Stimulated activated CD4-positive, alpha-beta T cell treated with anti-CD3 and anti-CD28 coated beads, Interleukin-15, amount 100 ng/mL, for 24 hours (primary cell): ENCODE measurements at places on chromosomes 3 and 15.

GRCh38 chr3:119173325-119173724, at the start of gene UPK1B:
Gene UPK1B, plus strand, starts transcription at chr3:119173598. Its CDS starts 13,144 bp downstream, at chr3:119186742.
- DNase-seq: no peak

DNA sequence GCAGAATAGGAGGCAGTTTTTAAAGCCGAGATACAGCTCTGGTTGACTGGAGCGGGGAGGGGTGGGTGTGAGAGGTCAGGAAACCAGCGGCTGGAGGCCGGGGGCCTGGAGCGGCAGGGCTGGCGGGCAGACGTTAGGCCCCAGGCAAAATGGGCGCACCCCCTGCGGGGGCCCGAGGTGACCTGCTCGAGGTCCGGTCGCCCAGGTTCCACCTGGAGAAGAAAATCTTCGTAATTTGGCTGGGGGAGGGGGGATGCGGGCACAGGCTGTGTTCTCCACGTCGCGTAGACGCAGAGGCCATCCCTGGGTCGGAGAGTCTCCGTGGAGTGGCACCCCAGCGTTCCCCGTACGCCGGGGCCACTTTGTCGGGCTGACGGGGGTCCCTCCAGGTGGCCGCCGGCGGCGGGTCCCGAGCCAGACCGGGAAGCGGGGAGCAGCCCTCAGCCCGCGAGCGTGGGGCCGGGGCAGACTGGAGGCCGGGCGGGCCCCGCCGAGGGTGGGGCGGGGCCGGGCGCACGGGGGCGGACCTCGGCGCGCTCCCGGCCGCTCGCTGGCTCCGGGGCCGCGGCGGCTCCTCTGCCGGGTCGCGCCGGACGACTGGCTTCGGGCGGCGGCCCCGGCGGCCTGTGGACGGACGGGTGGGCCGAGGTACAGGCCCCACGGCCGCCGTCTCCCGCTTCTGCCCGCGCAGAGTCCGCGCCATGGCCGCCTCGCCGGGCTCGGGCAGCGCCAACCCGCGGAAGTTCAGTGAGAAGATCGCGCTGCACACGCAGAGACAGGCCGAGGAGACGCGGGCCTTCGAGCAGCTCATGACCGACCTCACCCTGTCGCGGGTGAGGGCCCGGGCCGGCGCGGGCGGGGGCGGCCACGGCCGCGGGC, at the start of gene CRTC3:
TSS of gene CRTC3 (plus strand) at position 553 of the 879 bp plus-strand sequence. CDS start at position 702, 149 bp downstream.
- DNase-seq: peak; percentile 66

DNA sequence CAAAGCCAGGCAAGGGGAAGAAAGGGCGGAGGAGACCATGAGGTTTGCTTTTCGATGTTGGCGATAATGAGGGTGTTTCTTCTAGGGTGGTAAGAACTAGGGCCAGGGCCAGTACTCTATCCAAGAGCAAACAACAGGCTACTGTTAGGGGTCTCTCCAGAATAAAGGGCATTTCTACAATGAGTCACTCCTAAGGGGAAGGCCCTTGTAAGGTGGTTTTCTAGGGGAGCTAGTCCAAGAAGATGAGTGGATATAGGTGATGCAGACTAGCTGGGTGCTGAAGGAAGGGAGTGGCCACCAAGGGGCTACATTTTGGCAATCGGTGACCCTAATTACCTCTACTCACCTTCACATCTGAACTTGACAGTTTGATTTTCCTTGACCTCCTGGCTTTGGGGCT, 148.5 kb upstream of the HACD2 start:
- DNase-seq: no peak

DNA sequence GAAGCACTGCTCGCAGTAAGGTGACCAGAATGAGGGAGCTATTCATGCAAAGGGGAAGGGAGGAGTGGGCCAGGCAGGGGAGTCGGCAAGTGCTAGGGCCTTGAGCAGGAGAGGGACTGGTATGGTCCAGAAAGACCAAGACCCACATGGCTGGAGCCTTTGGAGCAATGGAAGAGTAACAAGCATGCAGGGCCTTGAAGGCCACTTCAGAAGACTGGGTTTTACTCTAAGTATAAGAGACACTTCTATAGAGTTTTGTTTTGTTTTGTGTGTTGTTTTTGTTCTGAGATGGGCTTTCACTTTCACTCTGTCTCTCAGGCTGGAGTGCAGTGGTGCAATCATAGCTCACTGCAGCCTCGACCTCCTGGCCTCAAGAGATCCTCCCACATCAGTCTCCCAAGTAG, 42.0 kb downstream of the BFSP2 start:
- DNase-seq: no peak

DNA sequence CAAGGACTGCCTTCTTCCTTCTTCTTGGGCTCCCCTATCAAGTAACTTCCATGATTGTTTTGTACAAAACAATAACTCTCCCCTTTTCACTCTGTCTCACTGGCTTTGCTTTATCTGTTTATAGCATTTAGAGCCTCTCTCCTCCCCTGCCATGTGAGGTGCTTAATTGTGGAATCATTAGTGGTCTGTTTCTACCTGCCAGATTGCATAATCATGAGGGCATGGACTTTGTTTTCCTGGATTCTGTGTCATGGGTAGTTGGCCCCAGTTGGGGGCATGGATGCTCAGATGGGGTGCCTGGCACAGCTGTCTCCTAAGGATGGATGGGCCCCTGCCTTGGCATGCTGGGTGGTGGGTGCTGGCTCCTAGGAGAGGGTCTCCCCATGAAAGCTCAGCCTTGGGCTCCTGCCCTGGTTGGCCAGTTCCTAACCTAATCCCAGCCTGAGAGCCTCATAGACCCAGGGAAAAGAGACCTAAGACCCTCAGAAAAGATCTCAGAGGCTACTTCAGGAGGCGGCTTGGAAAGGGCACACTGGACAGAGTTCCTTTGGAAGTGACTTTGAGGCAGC, 8.0 kb upstream of the CTXND1 start:
- DNase-seq: no peak

- DNase-seq: no peak
Measured at GRCh38 chr3:10514407-10515069, 9.2 kb upstream of the ATP2B2 start.

GRCh38 chr3:65595222-65596028, 443.3 kb downstream of the MAGI1 start:
- no peak for DNase-seq

DNA sequence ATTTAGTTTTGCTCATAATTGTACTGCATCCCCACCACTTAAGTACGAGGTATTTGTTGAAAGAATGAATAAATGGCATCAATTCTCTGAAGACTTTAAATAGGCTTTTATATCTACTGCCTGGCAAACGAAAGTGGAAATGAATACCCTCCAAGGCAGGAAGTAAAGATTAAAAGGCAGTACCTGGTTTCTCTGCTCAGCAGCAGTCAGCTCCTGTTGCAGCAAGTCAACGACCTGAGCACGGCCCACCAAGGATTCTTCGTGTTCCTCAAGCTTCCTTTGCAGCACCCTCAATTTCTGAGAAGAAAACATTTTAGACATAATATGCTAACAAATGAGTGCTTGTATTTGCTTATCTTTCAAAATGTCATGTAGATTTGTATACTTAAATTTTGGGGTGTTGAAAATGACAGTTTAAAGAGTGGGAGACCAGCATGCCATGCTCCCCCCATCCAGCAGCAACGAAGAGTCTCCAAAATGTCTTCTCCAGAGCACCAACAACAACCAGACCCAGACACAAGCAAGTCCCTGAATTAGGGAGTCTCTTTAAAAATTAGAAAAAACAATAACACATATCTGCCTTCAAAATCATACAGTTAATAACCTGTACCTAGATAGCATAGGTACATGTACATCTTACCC, 31.2 kb downstream of the GOLGB1 start:
- DNase-seq: no peak

- DNase-seq: no peak
Measured at GRCh38 chr15:52857471-52857870, 67.3 kb upstream of the ONECUT1 start.

DNA sequence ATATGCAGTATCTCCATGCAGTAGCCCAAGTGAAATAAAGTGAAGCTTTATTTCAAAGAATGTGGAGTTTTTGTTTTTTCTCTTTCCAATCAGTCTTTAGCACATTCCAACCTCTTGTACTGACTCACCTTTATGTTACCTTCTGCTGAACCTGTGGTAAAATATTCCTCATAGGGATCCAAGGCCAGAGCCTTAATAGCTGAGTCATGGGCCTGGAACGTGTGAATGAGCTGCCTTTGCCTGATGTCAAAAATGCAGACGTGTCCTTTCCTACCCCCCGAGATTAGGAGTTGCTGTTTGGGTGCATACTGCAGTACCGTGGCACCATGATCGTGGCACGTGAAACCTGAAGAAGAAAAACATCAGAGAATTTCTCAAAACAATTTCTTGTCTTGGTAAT, 108.5 kb downstream of the GLDN start:
- no peak for DNase-seq

- no peak for DNase-seq
Measured at GRCh38 chr3:153631102-153631501, 469.1 kb downstream of the RAP2B start.

GRCh38 chr15:73190189-73190601, 137.9 kb downstream of the NEO1 start:
- DNase-seq: no peak

GRCh38 chr15:64430000-64430735, 30.2 kb upstream of the ZNF609 start:
- DNase-seq: no peak

- DNase-seq: no peak
Measured at GRCh38 chr3:126226374-126226773, 46.0 kb upstream of the ALDH1L1 start.

GRCh38 chr15:51443282-51443914, 101.9 kb downstream of the GLDN start:
- no peak for DNase-seq

- no peak for DNase-seq
Measured at GRCh38 chr3:179671747-179672242, 19.0 kb downstream of the USP13 start.

- DNase-seq: no peak
Measured at GRCh38 chr3:100103558-100104441, 10.5 kb downstream of the FILIP1L start.

- no peak for DNase-seq
Measured at GRCh38 chr3:111568911-111569310, 26.2 kb downstream of the ZBED2 start.

DNA sequence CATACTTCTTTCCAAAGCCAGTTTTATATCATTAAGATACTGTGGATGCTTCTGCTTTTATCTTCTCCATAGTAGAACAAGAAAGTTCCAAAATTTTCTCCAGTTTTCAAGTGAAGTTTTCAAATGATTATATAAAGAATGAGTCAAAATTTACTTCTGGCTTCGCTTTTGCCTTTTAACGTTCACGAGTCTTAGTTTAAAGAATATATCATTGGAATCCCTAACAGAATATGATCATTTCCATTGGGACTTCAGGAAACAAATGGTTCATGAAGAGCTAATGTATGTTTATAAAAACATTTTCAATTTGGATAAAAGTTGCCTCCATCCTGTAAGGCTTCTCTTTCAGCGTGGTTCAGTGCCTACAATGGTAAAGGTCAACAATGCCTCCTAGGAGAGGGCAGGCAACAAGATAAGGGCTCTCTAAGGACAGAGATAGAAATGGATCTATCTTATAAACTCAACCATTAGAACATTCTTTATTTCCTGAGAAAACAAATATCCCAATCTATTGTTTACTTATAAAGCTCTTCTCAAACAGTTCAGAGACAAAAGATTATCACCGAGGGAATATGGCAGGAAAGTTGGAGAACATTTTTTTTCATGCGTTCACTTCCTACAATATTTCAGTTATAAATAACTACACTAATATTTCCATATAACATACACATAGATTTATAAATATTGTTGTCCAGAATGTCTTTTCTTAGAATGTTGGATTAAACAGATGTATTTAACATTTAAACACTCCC, 60.5 kb downstream of the FBN1 start:
- DNase-seq: no peak

DNA sequence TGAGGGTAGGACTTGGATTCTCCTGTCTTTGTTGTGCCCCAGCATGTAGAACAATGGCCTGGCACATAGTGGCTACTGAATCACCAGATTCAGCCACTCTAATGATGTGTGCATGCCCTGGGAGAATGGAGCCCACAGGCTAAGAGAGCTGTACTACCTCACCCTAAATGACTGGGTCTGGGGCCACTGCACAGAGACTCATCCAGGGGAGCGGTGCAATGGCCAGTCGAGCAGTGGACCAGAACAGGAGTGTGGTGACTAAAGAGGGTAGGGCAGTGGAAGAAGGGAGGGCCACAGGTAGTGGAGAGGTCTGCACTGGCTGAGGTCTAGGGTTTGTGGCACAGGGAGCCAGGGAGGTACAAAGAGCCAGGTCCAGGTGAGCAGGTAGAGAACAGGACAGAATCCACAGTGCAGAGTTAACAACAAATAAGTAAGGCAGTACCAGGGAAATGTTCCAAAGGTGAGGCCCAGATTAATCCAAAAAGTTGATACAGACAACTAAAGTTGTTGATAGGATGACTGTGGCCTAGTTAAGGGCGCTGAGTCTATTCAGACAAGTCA, 142.7 kb upstream of the ATP11B start:
- no peak for DNase-seq

DNA sequence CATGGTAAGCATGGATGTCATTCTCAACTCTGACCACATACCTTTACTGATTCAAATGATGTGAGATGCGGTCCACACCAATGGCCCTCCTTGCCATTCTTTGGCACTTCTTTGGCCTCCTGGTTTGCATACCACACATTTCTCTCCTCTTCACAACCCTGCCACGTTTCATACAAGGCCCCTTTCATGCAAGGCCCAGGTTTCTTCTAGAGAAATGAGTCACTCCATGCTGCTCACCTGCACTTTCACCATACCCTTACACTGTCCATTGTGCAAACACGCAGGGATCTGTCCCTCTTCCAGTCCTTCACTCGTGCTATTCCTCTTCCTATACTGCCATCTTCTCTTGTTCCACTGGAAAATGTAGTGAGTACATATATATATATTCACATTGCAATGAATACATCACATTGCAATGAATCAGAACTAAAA, 24.4 kb upstream of the SLC24A5 start:
- no peak for DNase-seq

- no peak for DNase-seq
Measured at GRCh38 chr3:35849963-35850362, 210.6 kb downstream of the ARPP21 start.

DNA sequence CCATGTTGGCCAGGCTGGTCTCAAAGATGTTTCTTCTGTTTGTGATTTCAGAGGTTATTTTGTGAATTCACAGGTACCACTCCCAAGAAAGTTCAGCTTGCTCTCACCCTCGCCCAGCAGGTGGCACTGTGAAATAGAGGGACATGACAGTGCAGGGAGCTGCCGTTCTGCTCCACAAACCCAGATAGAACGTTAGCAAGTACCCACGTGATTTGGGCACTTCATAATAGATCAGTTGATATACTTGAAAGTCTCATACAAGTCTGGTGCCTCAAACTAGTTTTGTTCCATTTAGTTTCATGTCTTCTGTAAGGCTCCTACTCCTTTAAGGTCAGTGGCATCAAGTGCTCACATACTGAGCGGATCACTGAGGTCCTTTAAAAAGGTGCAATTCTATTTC, 45.5 kb downstream of the FILIP1L start:
- peak; percentile 86 for DNase-seq
